A549 treated with RU486 at 1 μM for 4 hours (cell line): ENCODE measurements at places on chromosomes 5 and 9. TPM values are rescaled to one million over a fixed set of nuclear protein-coding genes. Genes with fewer than 3 reads are reported as not detected.

Gene PCDHB15
- total RNA-seq = 0.06 to 0.10 TPM (median 0.08 TPM) in 3 of 5 replicates, not detected in the others

Gene SKP2
- total RNA-seq = 17.0 to 22.7 TPM (median 19.0 TPM) in 5 replicates

Gene ENC1
- total RNA-seq = 10.8 to 12.1 TPM (median 11.2 TPM) in 5 replicates

Gene SLC34A3
- 0.07 to 0.08 TPM (median 0.07 TPM) in 3 of 5 replicates, not detected in the others for total RNA-seq

Gene CKMT2
- total RNA-seq = not detected in 5 replicates

Gene PCDH12
- total RNA-seq = not detected in 5 replicates

Gene FAM151B
- total RNA-seq = 1.2 to 2.6 TPM (median 1.8 TPM) in 5 replicates

Gene SPEF2
- 1.4 to 2.2 TPM (median 2.0 TPM) in 5 replicates for total RNA-seq

Gene PCDHB12
- 0.05 to 0.09 TPM in 2 of 5 replicates, not detected in the others for total RNA-seq

Gene GHR
- 0.07 TPM in 1 of 5 replicates, not detected in the others for total RNA-seq

Gene NR5A1
- total RNA-seq = 0.03 to 0.05 TPM in 2 of 5 replicates, not detected in the others

Gene ZBTB34
- 2.3 to 3.9 TPM (median 3.8 TPM) in 5 replicates for total RNA-seq

Gene CNTNAP3
- total RNA-seq = 7.1 to 11.4 TPM (median 11.2 TPM) in 5 replicates

Gene IL3
- not detected in 5 replicates for total RNA-seq

Gene TPM2
- 613 to 691 TPM (median 662 TPM) in 5 replicates for total RNA-seq

Gene FAM221B
- total RNA-seq = not detected in 5 replicates

Gene SLC9A3
- 2.1 to 2.9 TPM (median 2.4 TPM) in 5 replicates for total RNA-seq

Gene ARID3C
- 0.07 to 0.17 TPM (median 0.13 TPM) in 3 of 5 replicates, not detected in the others for total RNA-seq

Gene IFNA10
- total RNA-seq = not detected in 5 replicates

Gene PHF24
- total RNA-seq = 0.12 to 0.31 TPM (median 0.20 TPM) in 4 of 5 replicates, not detected in the other

Gene GPR150
- 0.07 to 0.26 TPM (median 0.19 TPM) in 4 of 5 replicates, not detected in the other for total RNA-seq

Gene CARD19
- total RNA-seq = 47.7 to 65.7 TPM (median 63.9 TPM) in 5 replicates
